ENCODE measurements at places on chromosomes 5 and 9.

GRCh38 chr5:72305194-72306142, 14.6 kb downstream of the MRPS27 start:
- DNase-seq: no peak

DNA sequence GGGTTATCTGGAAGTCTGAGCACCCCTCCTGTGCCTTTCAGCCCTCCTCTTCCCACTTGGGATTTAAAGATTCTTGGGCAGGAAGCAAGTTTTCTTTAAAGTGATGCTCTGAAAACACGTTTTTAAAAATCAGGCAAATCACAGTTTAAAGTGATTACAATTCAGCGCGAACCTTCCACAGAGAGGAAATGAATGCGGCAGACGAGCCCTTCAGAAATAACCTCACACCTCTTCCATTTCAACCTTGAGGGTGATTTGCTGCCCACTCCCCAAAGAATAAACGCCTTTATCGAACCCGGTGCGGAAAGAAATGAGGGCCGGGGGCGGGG, 2.3 kb upstream of the EFNA5 start:
- DNase-seq: no peak

- no peak for DNase-seq
Observed at GRCh38 chr5:169499990-169500505, 83.5 kb upstream of the SPDL1 start.

GRCh38 chr5:15103130-15103529, 231.6 kb upstream of the ANKH start:
- no peak for DNase-seq

- DNase-seq: no peak
Observed at GRCh38 chr9:99119976-99120655, 15.2 kb downstream of the TGFBR1 start.

GRCh38 chr9:116661037-116661954, 25.8 kb upstream of the TRIM32 start:
- no peak for DNase-seq

DNA sequence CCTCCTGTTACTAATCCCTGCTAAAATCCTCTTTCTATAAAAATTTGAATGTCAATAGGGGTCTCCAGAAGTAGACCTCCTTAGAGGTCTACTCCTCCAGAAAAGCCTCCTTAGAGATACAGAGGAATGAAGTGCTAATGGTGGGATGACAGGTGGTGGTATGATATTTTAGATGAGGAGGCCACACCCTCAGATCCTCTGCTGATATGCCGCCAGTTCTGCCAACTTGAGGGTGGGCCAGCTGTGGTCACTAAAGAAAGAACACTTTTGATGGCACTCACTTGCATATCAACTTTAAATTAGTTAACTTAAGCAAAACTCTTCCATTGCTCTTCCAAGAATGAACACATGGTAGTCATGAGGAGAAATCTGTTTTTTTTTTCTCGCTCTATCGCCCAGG, 16.9 kb upstream of the UBAP2 start:
- DNase-seq: no peak

DNA sequence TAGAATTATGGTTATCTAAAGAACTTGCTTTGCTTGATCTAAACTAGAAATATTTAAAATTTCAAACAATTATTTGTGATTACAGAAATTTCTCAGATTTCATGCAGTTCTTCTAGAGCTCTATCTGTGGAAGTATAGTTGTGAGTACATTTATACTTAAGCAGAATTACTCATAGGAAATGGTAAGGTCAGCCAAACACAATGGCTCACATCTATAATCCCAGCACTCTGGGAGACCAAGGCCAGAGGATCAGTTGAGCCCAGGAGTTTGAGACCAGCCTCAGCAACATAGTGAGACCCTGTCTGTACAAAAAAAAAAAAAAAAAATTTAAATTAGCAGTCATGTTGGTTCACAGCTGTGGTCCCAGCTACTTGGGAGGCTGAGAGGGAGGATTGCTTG, 71.0 kb downstream of the INVS start:
- no peak for DNase-seq
